ENCODE measurements at places on chromosomes 3 and 15.

GRCh38 chr3:113533534-113533892 is 1.2 kb downstream of the SIDT1 start:
- peak; percentile 21 for DNase-seq

- no peak for DNase-seq
Measured at GRCh38 chr3:58062472-58062871, 54.2 kb downstream of the FLNB start.

GRCh38 chr15:77797270-77797669 is 164.6 kb upstream of the LINGO1 start:
- no peak for DNase-seq

DNA sequence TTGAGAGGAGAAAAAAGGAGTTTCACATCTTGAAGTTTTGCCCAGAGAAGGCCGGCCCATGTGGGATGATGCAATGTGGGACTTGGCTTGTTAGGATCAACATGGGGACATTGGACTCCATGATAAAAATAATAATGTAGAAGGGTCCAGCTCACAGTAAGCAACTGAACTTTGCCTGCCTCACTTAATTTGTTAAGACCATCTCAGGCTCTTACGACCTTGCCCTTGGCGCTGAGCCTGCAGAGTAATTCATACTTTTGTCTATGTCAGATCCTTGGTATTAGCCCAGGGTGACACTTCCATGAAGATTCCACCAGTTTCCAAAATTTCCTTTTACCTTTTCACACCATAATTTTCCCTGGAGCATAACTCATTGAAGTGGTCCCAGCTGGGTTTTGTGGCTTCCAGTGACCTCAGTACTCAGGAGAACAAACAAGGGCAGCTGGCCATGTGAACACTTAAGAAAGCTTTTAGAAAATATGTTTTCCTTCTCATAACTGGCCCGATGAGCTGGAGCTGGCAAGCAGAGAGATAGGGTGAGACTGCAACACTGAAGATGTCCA is 315.4 kb upstream of the RASGRP1 start:
- DNase-seq: no peak

DNA sequence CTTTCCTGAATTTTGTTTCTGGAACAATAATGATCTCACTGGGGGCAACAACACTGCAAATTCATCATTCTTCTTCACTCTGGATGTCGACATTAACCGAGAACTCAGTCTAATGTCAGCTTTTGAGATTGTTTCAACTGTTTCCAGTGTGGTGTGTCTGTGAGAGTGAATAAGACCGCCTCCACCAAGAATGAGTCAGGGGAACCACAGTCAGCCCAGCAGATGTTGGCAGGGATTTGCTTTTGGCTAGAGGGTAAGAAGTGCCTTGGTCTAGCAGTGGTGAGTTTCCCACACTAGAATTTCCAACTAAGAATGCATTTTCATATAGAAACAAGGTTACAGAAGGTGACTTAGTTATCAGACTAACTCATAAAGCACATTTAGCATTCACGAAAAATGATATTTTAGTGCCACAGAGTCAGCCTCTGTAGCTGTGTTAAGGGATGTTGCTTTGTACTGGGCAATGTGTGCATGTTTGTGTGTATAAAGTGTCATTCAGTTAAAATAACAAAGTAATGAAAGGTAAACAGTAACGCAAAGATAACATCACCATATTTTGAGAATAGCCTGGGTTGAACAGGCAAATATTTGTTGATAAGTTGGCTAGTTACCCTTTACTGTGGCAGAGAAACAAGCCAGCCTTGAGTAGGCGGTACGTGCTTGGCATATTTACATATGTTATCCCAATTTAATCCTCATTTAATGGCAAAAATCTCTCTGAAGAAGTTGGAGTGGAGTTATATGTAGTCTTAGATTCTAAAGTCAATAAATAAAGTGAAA is 33.8 kb downstream of the DRD3 start:
- DNase-seq: no peak

DNA sequence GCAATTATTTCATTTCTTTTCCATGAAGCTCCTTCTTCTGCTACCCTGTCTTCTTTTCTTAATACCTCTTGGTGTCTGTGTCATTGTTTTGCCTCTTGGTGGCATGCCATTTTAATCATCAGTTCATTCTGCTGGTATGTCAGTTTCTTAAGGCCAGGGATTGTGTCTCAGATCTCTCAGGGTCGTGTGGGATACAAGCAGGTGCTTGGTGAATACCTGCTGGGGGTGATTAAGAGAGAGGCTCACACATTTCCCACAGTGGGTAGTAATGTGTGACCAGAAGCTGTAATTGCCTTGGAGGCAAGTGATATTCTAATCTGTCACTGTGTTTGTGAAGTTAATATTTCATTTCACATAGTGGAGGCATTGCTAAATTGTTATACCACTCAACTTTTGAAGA is 361.4 kb upstream of the TRIM42 start:
- DNase-seq: no peak

GRCh38 chr15:50381438-50381837 is 26.4 kb upstream of the GABPB1 start:
- no peak for DNase-seq

GRCh38 chr3:12839156-12839946 is 2.0 kb downstream of the RPL32 start:
- no peak for DNase-seq

DNA sequence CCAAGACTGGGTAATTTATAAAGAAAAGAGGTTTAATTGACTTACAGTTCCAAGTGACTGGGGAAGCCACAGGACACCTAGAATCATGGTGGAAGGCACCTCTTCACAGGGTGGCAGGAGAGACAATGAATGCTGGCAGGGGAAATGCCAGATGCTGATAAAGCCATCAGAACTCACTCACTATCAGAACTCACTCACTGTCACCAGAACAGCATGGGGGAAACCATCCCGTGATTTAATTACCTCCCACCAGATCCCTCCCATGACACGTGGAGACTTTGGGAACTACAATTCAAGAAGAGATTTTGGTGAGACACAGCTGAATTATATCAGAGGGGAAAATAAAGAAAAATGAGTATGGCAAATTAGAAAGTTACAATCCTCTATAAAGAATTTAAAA is 310.9 kb downstream of the BCHE start:
- no peak for DNase-seq

- DNase-seq: peak; percentile 60
Measured at GRCh38 chr15:73346735-73347312, 21.9 kb downstream of the HCN4 start.

DNA sequence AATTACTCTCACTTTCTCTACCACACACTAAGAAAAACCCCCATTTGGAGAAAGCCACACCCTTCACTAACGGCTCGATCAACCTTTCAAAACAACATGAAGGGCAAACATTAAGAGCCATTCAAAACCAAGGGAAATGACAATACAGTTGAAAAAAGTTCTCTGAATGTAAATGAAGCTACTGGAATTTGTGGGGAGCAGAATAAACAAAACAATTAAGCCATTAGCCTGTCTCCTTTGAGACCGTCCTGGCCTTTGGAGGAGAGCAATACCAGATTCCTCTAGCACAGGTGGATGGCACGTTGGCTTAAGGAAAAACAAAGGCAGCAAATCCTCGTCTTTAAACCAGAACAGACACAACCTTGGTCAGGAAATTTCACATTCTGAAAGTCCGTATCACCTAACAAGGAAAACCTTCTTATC is 18.7 kb downstream of the MYO1E start:
- DNase-seq: no peak

DNA sequence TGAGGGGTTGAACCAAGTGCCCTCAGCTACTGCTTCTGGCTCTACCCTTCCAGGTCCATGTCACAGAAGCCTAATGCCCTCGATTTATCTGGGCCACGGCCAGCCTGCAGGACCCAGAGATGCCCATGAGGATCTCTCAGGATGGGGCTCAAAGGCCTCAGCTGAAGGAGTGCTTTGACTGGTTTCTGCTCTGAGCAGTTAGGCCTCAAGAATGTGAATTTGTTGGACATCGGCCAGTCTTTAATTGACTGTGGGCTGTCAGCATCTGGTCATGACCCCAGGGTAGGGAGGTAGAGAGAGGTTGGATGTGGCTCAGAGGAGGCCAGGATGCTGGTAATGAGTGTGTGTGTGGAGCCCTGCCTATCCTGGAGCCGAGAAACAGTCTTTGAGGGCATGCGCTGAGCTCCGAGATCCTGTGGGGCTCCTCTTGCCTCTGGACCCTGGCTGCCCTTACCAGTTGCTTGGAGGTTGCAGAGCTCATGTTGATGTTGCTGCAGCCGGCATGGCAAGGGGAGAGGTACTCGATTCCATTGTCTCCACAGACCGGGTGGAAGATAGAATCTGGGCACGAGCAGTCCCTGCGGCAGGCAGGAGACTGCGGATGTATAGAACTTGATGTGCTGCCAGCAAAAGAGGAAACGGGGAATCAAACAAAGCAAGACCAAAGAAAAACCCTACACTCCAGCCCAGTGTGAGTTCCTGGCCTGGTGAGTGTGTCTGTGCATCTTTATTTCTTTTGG is 49.1 kb upstream of the RAB6B start:
- no peak for DNase-seq

DNA sequence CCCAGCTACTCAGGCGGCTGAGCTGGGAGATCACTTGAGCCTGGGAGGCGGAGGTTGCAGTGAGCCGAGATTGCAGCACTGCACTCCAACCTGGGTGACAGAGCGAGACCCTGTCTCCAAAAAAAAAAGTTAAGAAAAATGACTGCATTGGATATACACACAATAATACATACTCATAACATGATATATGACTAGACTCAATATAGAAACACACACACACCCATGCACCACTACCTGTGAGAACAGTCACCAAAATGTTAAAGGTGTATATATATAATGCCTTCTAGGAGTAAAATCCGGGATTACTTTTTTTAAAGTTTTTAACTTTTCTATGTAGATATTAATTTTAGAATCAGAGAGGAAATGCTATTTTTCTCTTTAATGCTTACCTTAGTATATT is 25.9 kb downstream of the PHC3 start:
- DNase-seq: no peak

DNA sequence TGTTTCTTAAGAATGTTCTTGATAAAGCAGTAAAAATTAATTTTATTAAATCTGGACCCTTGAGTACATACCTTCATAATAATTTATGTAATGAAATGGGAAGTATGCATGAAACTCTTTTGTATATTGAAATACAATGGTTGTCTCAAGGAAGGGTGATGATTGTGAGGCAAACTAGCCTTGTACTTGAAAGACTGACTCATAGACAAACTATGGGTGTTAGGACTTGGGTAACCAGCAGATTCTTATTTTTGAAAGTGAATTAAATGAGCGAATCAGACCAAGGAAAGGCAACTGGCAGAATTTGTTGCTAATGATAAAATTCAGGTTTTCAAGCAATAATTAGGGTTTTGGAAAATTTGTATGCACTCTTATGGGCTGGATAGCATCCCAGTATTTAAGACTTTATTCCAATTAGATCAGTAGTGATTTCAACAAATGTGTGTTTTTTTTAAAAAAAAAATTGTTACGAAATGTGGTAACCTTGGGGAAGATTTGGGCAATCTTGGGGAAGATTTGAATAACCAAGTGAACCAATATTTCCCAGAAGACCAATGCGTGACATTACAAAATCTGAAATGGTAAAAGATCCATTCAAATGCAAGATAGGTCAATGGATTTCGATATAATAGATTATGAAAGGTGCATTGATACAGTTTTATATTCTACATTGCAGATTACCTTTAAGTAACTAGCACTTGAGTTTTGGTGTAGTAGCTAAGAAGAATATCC is 42.0 kb downstream of the ATP2C1 start:
- no peak for DNase-seq

DNA sequence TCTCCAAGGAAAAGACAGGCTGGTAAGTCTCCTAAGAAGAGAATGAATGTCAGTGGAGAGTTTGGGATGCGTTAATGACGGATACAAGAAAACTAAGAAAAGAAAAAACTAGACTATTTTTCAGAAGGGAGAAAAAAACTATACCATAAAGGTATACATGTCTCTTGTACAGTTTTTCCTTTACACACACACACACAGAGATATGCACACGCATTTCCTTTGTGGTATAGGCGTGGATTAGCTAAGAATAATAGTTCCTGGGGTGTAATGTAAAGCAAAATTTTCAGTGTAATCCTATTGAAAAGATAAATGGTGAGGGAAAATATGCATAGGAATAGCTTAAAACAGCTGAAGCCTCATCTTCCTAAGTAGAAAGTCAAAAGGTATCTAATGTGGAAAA is 36.3 kb downstream of the GABPB1 start:
- DNase-seq: no peak

- no peak for DNase-seq
Measured at GRCh38 chr3:152610622-152611021, 224.3 kb upstream of the P2RY1 start.

DNA sequence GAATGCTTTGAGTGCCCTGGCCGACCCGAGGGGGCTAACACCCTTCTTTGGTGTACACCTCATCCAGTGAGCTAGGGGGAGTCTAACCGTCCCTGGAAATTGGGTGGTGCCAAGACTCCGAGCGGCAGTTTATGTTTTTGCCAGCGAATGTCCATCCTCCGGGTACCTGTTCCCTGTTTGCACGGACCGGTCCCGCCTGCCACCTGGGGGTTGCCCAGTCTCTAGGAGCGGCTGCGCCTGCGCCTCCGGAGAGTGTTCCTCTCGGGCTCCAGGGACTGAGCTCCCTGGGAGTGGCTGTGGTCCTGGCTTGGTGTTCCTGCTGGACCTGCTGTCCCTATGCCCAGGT is 913 bp upstream of the WNT7A start:
- DNase-seq: no peak

- no peak for DNase-seq
Measured at GRCh38 chr15:82980981-82981380, 5.0 kb upstream of the RAMAC start.

GRCh38 chr15:31241888-31242522 is 84.6 kb upstream of the KLF13 start:
- no peak for DNase-seq

GRCh38 chr3:185250247-185250646 is 3.6 kb downstream of the EHHADH start:
- DNase-seq: no peak

DNA sequence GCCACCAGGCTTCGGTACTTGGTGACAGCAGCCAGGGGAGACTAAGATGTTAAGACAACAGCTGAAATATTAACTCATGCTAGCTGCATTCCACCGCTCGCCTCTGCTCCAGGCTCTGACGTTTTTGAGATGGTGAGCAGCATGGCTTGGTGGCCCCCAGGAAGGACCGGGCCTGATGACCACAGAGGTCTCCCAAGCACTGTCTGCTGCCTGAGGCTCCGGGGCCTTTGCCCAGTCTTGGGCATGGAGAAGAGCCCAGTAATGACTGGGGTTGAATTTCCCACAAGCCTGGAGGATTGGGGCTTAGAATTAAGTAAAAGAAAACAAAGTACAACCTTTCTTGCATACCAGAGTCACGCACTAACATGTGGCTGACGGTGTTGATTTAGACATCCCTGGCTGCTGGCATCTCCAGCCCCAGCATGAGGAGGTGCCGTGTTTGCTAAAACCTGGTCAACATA is 243.6 kb upstream of the LYSMD4 start:
- no peak for DNase-seq

- no peak for DNase-seq
Measured at GRCh38 chr3:17672506-17672905, 69.9 kb downstream of the TBC1D5 start.

- DNase-seq: no peak
Measured at GRCh38 chr3:13501521-13501920, 21.4 kb downstream of the HDAC11 start.

GRCh38 chr3:111863942-111864694 is 5.1 kb downstream of the PHLDB2 start:
- DNase-seq: no peak

GRCh38 chr15:85579957-85580694 is 199.7 kb downstream of the AKAP13 start:
- no peak for DNase-seq

- DNase-seq: no peak
Measured at GRCh38 chr3:186967686-186968085, 37.4 kb downstream of the ST6GAL1 start.

Data from germinal center (tissue), 1 donor.